Activated T-cell treated with anti-CD3 and anti-CD28 coated beads for 1 hour (primary cell): ENCODE measurements at places on chromosomes 3 and 15.

DNA sequence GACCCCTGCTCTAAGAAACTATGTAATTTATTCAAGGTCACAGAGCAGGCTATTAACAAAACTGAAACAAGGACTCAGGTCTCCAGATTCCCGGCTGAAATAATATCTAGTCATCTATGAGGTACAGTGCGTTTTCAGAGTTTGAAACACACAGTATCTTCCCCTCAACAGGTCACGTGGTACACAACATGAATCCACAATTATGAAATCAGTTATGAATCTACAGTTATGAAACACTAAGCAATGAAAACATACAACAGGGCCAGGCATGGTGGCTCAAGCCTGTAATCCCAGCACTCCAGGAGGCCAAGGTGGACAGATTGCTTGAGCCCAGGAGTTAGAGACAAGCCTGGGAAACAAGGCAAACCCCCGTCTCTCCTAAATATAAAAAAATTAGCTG is 72.7 kb downstream of the FSIP1 start:
- DNase-seq: no peak

GRCh38 chr3:160163229-160163878 is 61.9 kb upstream of the C3orf80 start:
- DNase-seq: no peak

DNA sequence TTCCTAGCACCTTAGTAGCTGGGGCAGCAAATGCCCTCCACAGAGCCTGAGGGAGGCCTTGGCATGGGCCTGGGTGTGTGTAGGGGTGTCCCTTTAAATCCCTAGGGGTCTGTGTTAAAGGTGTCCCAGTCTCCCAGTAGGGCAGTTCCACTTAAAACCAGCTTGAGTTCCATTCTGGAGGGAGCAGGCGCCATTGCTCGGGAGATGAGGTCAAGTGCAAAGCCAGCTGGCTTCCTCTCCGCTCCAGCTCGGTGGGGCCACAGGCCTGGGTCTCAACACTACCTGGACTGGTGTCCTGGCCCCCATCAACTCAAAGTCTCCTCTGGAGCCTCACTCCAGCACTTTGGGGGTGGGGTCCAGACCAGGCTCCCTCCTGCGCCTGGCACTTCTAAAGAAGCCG is 25.2 kb downstream of the FEM1B start:
- no peak for DNase-seq

DNA sequence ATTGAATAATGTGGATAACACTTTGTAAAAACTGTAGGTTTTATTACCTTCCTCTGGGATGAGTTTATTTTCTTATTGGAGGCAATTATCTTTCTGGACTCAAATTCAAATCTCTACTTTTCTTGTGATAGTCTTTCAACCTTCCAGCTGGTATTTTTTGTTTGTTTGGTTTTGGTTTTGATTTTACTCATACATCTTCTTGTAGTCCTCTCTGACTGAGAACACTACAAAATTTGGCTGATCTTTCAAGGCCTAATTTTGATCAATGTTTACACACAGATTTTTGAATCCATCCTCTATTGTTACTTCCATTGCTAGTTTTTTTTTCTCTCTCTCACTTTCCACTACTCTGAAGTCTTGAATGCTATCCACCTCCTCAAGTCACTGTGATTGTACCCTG is 303.8 kb upstream of the NECTIN3 start:
- no peak for DNase-seq
